ENCODE measurements at places on chromosomes 11 and 22.

- no peak for DNase-seq
Measured at GRCh38 chr11:96051820-96052219, 127.9 kb upstream of the MTMR2 start.

DNA sequence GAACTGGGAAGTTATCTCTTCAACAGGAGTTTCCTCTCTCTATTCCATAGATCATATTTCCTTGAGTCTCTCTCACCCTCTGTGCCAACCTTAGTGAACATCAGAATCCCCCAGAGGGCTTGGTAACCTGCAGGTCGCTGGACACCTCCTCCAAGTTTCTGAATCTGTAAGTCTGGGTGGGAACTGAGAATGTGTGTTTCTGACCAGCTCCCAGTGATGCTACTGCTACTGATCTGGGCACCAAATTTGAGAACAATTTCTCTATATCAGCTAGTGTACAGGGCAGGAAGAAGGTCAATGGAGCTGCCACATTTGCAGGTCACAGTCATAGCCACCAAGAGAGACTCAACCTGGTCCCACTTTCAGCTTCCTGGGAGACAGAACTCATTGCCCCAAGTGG is 62.9 kb downstream of the RCN1 start:
- DNase-seq: no peak

- peak; percentile 20 for DNase-seq
Measured at GRCh38 chr11:36265793-36266628, 23.2 kb downstream of the COMMD9 start.

DNA sequence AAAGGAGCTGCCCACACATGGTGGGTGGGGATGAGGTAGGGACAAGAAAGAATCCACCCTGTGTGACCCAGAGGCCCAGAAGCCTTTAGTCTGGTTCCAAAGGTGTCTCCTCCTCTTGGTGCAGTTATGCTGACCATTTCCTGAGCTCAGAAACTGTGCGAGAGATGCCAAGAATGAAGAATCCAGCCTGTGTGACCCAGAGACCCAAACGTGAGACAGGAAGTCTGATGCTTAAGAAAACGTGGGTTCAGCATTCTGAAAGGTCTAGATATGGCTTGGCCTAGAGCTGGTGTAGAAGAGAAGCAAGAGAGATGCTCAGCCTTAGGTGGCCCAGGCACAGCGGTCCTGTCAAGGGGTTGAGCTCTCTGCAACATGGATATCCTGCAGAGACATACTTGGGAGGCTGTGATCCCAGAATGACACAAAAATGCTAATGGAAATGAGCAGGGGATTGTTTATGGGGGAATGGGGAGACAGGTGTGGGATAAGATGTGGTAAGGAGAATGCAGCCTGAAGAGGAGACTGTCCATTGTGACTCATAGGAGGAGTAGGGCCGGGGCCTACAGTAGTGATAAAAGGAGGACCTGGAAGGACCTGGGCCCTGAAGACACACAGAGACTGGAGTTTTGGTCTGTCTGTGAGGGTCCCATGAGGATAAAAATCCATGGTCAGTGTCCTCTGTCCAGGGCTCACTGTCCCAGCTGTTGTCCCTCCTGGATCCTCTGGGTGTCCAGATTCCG is 79.0 kb downstream of the ZNF280B start:
- no peak for DNase-seq

DNA sequence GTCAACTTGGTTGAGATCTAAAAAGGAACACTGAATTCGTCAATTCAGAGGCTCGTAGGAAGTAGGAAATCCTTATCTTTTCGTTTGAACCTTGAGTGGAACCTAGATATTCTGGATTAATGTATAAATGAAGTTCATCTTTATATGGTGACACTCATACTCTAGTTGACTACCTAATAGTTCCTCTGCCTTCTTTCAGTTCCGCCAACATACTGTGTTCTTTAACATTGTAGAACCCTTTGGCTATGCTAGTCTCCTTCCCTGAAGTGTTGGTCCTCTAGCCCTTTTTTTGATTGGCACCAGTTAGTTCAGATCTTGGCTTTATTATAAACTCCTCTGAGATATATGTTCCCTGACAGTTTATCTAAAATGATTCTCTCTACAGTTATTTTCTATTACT is 1.5 kb downstream of the ATM start:
- DNase-seq: no peak

DNA sequence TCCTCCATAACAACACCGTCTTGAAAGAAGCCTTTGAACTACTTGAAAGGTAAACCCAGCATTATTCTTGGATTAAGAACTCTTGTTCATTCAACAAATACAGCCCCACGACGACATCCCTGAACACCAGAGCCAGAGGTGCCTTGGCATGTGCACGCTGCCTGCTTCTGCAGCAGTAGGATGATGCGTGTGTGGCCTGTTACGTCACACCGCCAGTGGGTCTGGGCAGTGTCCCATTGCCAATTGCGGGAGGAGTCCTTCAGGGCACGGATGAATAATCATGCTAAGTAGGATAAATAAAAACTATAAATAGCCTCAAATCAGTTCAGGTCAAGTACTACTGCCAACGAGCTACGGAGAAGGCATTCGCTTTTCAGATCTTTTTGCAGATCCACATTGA is 380.5 kb downstream of the SHANK2 start:
- DNase-seq: no peak

- DNase-seq: no peak
Measured at GRCh38 chr11:25824688-25825087, 507.2 kb upstream of the ANO3 start.

- DNase-seq: no peak
Measured at GRCh38 chr22:29684244-29684643, 35.6 kb upstream of the CABP7 start.
